ENCODE measurements at places on chromosomes 13 and 19. TPM values are rescaled to one million over a fixed set of nuclear protein-coding genes. Genes with fewer than 3 reads are reported as not detected.
A peak's percentile ranks its signal among the peaks of the same experiment; 100 is the strongest.

Gene C3
- 0.78 TPM for polyA plus RNA-seq

Gene FREM2
- not detected for polyA plus RNA-seq

DNA sequence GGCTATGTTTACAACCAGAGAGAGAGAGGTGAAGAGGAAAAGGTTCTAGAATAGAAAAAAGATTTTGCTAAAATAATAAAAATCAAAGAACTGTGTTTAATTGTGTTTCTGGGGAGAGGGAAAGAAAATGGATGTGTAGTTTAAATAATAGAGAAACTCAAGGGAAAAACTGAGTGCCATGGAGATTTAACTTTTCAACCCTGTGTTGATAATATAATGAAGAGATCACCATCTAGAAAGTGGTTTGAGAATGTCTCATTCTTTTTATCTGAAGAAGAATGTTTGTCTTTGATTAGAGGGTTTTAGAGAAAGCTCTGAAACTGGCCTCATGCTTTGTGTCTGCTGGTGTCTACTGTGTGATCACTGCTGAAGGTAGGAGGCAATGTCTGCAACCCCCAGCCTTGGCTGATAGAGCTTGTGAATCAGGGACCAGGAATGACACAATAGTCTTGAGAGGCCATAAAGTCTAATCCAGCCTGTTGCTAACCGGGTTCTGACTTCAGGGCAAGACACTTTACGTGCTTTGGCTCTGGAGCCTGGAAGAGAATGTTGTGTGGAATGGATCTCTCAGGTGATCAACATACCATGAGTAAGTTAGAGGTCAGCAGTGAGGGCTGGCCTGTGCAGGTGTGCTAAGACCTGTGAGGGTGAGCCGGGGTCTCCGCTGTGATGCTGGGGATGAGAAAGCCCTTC is 5.4 kb downstream of the COL4A2 start:
- DNase-seq: no peak
- H3K4me1 ChIP-seq: no peaks in the 10 kb centered on the region
- H3K27ac ChIP-seq: no peak overlapping the region
- H3K36me3 ChIP-seq: no peaks in the 10 kb centered on the region
- peaks cover 4% of the 10 kb centered on the region for H3K27me3 ChIP-seq

Gene ADGRE2
- not detected for polyA plus RNA-seq

Gene NEK5
- not detected for polyA plus RNA-seq

Gene CRYL1
- polyA plus RNA-seq: 30.1 TPM

GRCh38 chr19:39655613-39656012 is at the start of gene LGALS16:
LGALS16 (plus strand) TSS chr19:39655913; CDS start chr19:39655962, 49 bp downstream.
- peaks cover 23% of the 10 kb centered on the region for H3K27me3 ChIP-seq
- H3K4me3 ChIP-seq: no peak within 1 kb of the TSS
- no peak within 1 kb of the TSS for H3K27ac ChIP-seq
- H3K4me1 ChIP-seq: no peaks in the 10 kb centered on the region

DNA sequence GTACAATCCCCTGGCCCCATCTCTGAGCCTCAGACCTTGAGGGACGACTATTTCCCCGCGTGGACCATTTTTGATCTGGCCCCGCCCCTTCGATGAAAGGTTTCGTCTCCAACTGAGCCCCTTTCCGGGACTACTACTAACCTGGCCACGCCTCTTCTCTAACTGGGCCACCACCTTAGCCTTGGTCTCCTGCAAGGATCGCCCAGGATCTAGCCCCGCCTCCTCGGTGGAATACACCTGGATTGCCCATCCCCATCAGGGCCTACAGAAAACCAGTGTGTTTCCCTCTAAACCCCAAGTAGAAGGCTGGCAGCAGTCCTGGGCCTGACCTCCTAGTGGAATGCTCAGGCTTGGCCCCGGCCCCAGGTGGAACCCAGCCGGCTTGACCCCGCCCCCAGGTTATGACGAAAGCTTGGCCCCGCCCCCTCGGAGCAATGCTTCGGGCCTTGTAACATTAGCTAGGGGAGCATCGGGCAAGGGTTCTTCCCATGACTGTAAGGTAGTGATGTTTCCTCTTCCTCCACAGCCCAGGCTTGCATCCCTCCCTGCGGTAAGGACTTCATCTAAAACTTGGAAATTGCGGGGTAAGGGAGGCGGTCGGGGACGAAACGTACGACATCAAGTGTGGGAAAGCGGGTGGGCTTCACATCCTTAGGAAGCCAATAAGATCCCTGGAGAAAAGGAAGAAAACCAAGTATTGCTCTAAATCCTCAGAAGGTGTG is 9.1 kb downstream of the SPACA6 start:
- peak; percentile 14 for DNase-seq
- H3K27me3 ChIP-seq: no peaks in the 10 kb centered on the region
- peaks cover 36% of the 10 kb centered on the region for H3K4me1 ChIP-seq
- peak overlapping the region; percentile 68 for H3K27ac ChIP-seq

DNA sequence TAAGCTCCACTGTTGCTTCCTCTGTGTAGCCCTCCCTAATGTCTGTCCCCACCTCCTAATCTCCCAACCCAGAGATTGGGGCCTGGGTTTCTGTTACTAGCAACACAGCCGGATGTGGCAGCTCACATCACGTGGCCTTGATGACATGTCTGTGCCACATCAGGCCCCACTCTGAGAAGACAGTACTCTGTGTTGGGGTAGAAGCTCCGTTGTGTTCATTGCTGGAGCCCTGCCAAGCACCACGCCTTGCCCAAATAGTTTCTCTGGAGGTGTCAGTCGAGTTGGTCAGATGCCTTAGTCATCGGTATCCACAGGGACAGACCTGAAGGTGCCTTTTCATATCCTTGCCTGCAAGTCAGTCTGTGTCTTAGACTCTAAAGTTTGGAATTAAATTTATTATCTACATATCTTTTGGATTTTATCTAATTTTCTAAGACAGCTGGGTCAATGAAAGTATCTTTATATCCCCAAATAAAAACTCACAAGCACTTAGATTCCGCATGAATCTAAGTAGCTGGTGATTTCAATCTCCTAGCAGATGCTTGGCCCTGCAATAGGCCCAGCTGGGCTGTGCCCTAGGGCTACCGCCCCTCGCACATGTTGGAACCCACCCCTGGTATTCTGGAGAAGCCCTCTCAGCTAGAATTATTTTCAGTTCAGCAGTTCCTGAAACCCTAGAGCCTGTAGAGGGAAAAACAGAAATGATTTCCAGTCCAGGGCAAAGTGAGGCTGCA is 204.0 kb upstream of the TSHZ3 start:
- no peak overlapping the region for H3K27ac ChIP-seq
- no peak overlapping the region for H3K4me3 ChIP-seq
- no peaks in the 10 kb centered on the region for H3K4me1 ChIP-seq
- H3K27me3 ChIP-seq: peaks cover 7% of the 10 kb centered on the region

Gene C5AR1
- polyA plus RNA-seq: not detected

- no peak for DNase-seq
- peaks cover 2% of the 10 kb centered on the region for H3K27me3 ChIP-seq
Observed at GRCh38 chr13:94224670-94225069, 254.8 kb downstream of the DCT start.

Gene RFXAP
- 4.8 TPM for polyA plus RNA-seq

DNA sequence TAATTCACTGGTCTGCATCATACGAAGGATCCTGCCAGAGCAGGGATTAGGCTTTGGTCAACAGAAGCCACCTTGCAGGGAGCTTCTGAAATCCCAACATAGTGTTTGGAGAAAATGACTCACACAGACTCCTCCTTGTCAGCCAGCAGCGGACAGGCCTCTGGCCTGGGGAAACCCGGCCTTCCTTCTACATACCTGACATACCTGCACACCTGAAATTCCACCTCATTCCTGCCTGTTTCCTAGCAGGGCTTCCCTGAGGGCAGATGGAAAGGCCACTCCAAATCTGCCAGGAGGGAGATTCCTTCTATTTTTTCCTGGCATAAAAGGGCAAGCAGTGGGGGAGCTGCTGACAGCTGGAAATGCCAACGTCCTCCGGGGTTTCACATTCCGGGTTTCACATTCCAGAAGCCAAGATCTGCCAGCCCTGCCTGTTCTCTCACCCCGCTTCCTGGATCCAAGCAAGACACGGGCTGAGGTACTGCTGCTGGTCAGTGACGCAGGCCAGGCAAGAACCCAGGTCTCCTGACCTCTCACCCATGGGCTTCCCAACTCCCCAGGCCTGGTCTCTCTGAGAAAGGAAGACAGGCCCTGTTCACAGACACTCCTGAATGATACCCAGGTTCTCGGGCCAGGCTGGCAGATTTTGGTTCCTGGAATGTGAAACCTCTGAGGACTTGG is 18.2 kb upstream of the IGFL1 start:
- no peaks in the 10 kb centered on the region for H3K4me1 ChIP-seq
- H3K36me3 ChIP-seq: no peaks in the 10 kb centered on the region
- no peak for DNase-seq

Gene ZNF534
- polyA plus RNA-seq: not detected

DNA sequence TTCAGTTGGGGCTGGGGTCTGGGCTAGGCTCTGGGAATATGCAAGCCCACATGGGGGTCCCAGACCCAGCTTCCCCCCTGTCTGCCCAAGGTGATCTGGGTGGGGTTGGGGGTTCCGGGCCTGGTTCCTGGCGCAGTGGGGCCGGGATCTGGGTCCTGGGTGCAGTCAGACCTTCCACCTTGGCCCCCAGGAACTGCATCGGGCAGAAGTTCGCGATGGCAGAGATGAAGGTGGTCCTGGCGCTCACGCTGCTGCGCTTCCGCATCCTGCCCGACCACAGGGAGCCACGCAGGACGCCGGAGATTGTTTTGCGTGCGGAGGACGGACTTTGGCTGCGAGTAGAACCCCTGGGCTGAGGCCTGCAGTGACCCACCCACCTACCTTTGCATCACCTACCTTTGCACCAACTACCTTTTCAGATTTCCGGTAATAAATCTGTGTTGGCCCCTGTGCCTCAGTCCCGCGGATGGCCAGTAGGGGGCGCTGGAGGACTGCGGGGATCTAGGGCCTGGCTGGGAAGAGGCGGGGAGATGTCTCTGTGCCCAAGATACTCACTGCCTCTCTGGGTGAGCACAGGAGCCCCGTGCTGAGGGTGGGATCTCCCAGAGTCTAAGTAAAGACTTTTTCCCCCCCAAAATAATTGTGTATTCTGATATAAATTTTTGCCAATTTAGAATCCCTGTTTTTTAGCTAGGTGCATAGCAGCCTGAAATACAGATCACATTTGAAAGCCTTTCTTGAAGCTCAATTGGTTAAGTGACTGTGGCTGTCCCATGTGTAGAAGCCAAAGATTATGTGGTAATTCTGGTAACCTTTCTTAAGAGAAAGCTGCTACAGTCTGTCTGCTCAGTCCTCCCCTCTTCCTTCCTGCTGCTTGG is 11.5 kb upstream of the CYP4F3 start:
- peaks cover 16% of the 10 kb centered on the region for H3K27me3 ChIP-seq
- DNase-seq: peak; percentile 73
- H3K27ac ChIP-seq: no peak overlapping the region
- peaks cover 8% of the 10 kb centered on the region for H3K4me1 ChIP-seq
- H3K4me3 ChIP-seq: no peak overlapping the region
- no peaks in the 10 kb centered on the region for H3K36me3 ChIP-seq

DNA sequence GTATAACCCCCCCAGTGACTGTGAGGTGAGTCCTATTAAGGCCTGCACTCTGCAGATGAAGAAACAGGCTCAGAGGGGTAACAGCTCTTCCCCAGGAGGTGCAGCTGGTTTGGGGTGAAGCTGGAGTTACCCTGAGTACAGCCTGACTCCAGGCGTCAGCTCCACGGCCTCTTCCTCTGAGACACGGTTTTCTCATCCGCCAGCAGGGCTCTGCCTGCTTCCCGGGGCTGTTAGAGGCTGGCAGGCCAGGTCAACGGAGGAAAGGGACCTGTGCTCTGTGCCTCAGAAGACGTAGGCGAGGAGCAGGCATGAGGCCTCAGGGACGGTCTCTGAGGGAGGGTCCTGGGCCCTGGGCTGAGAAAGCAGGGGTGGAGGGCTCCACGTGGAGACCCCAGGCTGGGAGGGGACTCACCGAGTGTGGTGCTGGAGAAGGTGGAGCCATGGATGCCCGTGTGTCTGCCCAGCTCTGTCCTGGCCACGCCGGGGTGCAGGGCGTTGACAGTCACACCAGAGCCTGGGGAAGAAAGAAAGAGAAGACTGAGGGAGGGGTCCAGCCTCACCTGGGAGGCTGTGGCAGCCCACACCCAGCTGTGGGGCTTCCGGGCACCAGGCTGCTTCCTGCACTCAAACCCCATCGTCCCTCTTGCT is 9.0 kb upstream of the GP6 start:
- H3K27me3 ChIP-seq: no peaks in the 10 kb centered on the region
- H3K4me3 ChIP-seq: no peak overlapping the region
- peaks cover 9% of the 10 kb centered on the region for H3K4me1 ChIP-seq
- H3K27ac ChIP-seq: no peak overlapping the region
- no peak for DNase-seq

- no peak for DNase-seq
- no peaks in the 10 kb centered on the region for H3K36me3 ChIP-seq
- peaks cover 11% of the 10 kb centered on the region for H3K4me1 ChIP-seq
Observed at GRCh38 chr19:44644402-44645016, 799 bp downstream of the PVR start.

GRCh38 chr13:99157046-99157445 is 43.6 kb upstream of the UBAC2 start:
- H3K27ac ChIP-seq: no peak overlapping the region
- H3K27me3 ChIP-seq: peaks cover 13% of the 10 kb centered on the region
- H3K36me3 ChIP-seq: no peaks in the 10 kb centered on the region
- no peak for DNase-seq
- no peaks in the 10 kb centered on the region for H3K4me1 ChIP-seq
- H3K4me3 ChIP-seq: no peak overlapping the region

DNA sequence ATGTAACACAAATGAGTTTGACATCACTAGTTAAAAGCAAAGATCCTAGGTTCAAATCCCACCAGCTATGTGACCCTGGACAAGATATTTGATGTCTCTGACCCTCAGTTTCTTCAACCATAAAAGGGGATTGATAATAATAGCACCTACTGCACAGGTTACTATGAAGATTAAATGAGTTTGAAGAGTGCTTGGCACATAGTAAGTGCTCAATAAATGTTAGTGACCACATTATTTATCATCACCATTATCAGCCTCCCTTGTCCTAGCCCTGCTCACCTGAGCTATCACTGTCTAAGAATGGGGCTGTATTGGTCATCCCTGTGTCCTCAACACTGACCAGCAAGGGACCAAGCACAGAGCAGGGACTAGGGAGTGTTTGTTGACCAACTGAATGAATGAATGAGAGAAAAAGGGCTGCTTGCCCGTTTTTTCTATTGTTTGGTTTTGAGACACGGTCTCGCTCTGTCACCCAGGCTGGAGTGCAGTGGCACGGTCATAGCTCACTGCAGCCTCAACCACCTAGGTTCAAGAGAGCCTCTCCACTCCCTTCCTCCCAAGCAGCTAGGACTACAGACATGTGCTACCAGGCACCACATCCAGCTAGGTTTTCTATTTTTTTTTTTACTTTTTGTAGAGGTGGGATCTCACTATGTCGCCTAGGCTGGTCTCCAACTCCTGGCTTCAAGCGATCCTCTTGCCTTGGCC is 26.6 kb upstream of the DACT3 start:
- H3K4me3 ChIP-seq: no peak overlapping the region
- H3K4me1 ChIP-seq: no peaks in the 10 kb centered on the region
- H3K36me3 ChIP-seq: peaks cover 21% of the 10 kb centered on the region
- peaks cover 2% of the 10 kb centered on the region for H3K27me3 ChIP-seq
- no peak overlapping the region for H3K27ac ChIP-seq
- no peak for DNase-seq

DNA sequence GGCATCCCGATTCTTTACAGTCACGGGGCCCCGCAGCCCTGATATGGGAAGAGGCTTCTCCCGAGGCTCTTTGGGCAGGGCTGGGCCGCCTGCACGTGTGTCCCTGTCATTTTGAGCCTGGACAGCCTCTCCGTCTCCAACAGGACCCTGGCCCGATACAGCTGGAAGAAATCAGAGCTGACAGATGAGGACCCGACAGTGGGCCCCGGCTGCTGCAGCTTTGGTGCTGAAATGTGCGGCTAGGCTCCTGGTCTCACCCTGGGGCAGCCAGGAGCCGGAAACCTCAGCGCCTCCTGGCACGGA is 3.2 kb downstream of the PIAS4 start:
- peaks cover 31% of the 10 kb centered on the region for H3K4me1 ChIP-seq
- H3K4me3 ChIP-seq: no peak overlapping the region
- H3K27me3 ChIP-seq: peaks cover 8% of the 10 kb centered on the region

All from immature natural killer cell (primary cell).